Panc1 (cell line): ENCODE measurements at places on chromosomes 11 and 22.

- H3K4me3 ChIP-seq = no peak overlapping the region
- no peaks in the 10 kb centered on the region for H3K36me3 ChIP-seq
- H3K4me1 ChIP-seq = no peaks in the 10 kb centered on the region
- H3K27ac ChIP-seq = no peak overlapping the region
Measured at GRCh38 chr22:35051791-35052190, 14.2 kb upstream of the ISX start.

DNA sequence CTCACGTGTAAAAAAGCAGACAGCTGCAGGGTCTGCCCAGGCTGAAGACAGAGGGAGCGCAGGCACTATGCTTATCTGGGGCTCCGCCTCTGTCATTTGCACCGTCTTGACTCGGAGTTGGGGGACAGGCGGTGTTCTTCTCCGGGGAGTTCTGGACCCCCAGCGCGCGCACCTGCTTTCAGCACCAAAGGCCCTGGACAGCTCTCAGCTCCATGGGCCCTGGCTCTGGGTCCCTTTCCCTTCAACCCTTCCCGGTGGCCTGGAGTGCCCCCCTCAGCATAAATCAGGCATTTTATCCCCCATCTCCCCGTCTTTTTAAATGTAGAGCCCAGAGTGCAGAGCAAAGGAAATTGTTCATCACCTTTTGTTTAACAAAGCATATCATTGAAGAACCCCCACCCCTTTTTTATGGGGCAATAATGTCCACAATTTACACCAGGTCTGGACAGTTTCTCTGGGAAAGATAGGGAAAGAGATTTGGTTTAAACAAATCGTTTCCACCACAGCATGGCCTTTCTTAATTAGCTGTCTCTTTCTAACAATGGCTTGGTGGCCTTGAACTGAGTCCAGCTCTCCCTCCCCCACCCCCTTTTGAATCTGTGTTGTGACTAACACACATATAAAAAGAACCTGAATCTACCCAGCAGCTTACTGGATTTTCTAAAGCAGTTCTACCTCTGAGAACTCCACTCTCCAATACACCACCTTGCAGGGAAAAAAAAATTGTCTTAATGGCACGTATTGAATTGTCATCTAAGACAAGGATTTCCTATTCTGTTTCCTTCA lies 1.7 kb downstream of the SEZ6L start:
- H3K4me1 ChIP-seq = no peaks in the 10 kb centered on the region
- H3K27ac ChIP-seq = no peak overlapping the region
- H3K36me3 ChIP-seq = no peaks in the 10 kb centered on the region
- H3K4me3 ChIP-seq = no peak overlapping the region
- no peak for DNase-seq

DNA sequence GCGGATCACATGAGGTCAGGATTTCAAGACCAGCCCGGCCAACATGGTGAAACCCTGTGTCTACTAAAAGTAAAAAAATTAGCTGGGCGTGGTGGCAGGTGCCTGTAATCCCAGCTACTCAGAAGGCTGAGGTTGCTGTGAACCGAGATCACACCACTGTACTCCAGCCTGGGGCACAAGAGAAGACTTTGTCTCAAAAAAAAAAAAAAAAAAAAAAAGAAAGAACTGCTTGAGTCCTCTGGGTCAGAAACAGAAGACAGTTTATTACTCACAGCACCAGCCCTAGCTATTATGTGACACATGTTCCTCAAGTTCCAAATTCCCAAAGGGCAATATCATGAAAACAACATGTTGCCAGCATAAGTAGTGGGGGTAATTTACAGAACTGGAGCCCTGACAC lies 1014.1 kb upstream of the RAG2 start:
- DNase-seq = no peak
- no peaks in the 10 kb centered on the region for H3K36me3 ChIP-seq

GRCh38 chr11:92941676-92942571 lies 27.5 kb upstream of the MTNR1B start:
- no peaks in the 10 kb centered on the region for H3K4me1 ChIP-seq
- DNase-seq = peak; percentile 25
- no peaks in the 10 kb centered on the region for H3K27me3 ChIP-seq
- H3K36me3 ChIP-seq = no peaks in the 10 kb centered on the region
- no peak overlapping the region for H3K27ac ChIP-seq

DNA sequence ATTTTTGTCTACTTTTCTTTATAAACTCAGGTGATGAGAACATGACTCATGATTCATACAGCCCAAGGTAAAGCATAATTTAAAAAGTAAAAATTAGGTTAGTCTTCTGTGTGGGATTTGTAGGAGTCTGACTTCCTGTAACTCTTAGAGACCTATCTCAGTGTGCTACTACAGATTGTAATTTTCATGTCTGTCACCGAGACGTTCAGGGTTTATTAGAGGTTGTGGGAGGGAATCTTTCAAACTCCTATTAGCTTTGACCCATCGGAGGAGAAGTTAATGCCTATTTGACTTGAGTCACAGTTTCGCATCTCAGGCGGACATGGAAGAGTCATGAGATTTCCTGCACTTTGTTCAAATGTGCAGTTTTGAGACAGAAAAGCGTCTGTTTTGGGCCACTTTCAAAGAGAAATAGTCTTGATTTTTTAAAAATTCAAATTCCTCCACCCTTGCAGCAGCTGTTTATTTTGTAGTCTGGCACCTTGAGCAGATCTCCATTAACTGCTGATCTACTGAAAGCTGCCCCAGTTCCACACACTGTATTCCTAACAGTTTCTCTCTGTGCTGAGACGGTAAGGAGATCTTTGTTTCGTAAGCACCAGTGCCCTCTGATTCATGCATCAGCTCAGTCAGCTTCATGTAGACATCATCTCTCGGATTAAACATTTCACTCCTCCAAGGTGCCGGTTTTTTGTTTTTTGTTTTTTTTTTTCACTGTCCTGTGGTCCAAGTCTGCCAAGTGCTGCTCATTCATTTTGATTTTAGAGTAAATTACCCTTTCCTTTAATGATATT lies 24.3 kb downstream of the ALKBH3 start:
- H3K27me3 ChIP-seq = no peaks in the 10 kb centered on the region
- no peak overlapping the region for H3K4me3 ChIP-seq
- no peak overlapping the region for H3K27ac ChIP-seq
- H3K36me3 ChIP-seq = no peaks in the 10 kb centered on the region; the same call in 1 of the 2 replicates
- DNase-seq = no peak
